ENCODE measurements at places on chromosomes 4 and X.

DNA sequence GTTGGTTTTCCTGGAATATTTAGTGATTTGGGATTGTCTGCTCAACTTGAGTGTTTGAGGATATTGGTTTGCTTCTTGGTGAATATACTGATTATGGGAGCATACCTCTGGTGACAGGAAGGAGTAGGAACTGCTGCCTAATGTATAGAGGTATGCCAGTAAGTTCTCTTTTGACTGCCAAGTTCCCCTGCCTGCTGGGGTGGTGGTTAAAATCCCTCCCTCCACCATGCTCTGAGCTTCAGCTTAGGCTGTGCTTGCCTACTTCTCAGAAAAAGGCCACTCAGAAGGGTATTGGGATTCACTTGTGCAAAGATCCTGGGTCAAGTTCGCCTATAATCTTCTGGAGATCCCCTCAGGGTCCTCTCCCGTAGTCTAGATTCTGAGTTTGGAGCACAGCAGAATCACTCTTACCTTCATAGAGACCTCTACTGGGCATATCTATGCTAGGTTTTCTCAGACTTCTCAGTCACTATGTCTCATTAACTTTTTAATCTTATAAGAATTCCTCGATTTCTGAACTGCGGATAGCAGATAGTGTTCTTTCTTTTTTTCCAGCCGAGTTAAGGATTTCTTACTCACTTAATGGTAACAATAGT, 44.7 kb upstream of the DCK start:
- no peak for DNase-seq

- no peak for DNase-seq
Observed at GRCh38 chr4:107792711-107793110, 32.0 kb upstream of the SGMS2 start.

- no peak for DNase-seq
Observed at GRCh38 chrX:136219893-136220292, 31.3 kb downstream of the MAP7D3 start.

GRCh38 chrX:44274096-44274495, 69.4 kb downstream of the EFHC2 start:
- no peak for DNase-seq

- DNase-seq = no peak
Observed at GRCh38 chrX:110081320-110081719, 78.4 kb downstream of the TMEM164 start.

- DNase-seq = no peak
Observed at GRCh38 chr4:113141901-113142346, 92.5 kb downstream of the ANK2 start.

GRCh38 chr4:31408121-31408520, 688.0 kb downstream of the PCDH7 start:
- DNase-seq = no peak

- DNase-seq = peak; percentile 46
Observed at GRCh38 chr4:122921971-122922876, at the start of gene NUDT6. Gene NUDT6 (minus strand): TSS chr4:122922597. CDS start chr4:122922572, 25 bp downstream.

DNA sequence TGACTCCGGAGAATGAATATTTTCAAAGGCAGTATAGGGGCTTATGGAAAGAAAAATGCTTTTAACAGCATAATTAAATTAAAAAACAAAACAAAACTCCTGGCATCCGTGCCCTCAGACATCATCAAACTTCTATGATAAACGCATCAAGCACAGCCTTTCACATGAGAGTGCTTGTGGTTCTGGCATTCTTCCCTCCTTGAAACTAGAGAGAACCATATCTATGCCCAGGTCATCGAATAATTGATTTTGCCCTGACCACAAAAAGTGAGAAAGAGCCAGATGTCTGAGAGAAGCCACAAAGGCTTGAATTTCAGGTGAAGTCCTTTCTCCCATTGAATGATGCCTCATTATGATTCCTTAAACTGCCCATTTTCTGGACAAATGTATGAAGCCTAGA, 286.8 kb downstream of the CBLL2 start:
- DNase-seq = no peak

GRCh38 chr4:186807808-186808629, 84.4 kb upstream of the FAT1 start:
- no peak for DNase-seq

GRCh38 chr4:147689067-147689466, 5.1 kb upstream of the PRMT9 start:
- DNase-seq = no peak

DNA sequence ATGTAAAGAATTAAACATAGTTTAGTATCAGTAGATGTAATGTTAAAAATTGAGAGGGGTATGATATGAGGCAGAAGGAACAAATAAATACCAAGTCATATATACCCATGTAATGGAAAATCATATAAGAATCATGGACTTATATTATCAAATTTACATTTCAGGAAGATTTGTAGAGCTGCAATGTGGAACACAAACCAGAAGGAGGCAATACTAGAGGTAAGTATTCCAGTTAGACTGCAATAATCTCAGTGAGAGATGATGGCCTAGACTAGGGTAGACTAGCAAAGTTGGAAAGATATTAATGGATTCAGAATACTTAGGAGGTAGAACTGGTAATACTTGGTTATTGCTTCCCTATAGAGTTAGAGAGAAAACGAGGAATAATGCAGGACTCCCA, 603.0 kb upstream of the KLHL4 start:
- no peak for DNase-seq

GRCh38 chr4:6893449-6894085, 16.1 kb upstream of the TBC1D14 start:
- DNase-seq = no peak

- no peak for DNase-seq
Observed at GRCh38 chr4:123304151-123304964, 92.2 kb upstream of the SPRY1 start.

- DNase-seq = no peak
Observed at GRCh38 chrX:1676866-1677265, 62.0 kb downstream of the ASMT start.

GRCh38 chr4:78131403-78131802, 74.3 kb downstream of the FRAS1 start:
- DNase-seq = no peak

- no peak for DNase-seq
Observed at GRCh38 chr4:25578432-25578831, 77.2 kb upstream of the SLC34A2 start.

GRCh38 chr4:128220286-128221235, 67.1 kb downstream of the PGRMC2 start:
- no peak for DNase-seq

DNA sequence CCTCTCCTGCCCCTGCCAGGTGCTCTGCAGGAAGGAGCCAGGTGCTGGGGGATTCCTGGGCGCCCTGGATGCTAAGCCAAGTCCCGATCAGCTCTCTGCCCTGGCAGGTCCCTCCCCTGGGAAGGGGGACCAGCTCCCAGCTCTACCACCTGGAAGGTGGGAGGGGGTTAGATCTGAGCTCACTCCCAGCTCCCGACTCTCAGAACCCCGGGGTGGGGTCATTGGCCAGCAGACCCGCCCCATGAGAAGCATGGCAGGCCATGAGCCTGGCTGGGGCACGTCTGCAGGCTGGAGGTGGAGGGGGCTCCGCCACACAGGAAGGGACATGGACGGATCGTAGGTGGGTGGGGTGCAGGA, 83.4 kb upstream of the NKX1-1 start:
- no peak for DNase-seq

- DNase-seq = no peak
Observed at GRCh38 chrX:69469975-69470374, 34.2 kb upstream of the NALF2 start.

- no peak for DNase-seq
Observed at GRCh38 chrX:23964191-23964590, 56.4 kb downstream of the CXorf58 start.

All from stimulated activated CD4-positive, alpha-beta T cell treated with anti-CD3 and anti-CD28 coated beads, Interleukin-2, amount 100 ng/mL, for 24 hours (primary cell).